ENCODE measurements at places on chromosomes 6 and 20. TPM values are rescaled to one million over a fixed set of nuclear protein-coding genes. Genes with fewer than 3 reads are reported as not detected.

Gene ZNF341
- total RNA-seq, result 2.3 TPM

Gene ATP9A
- 54.4 TPM for total RNA-seq

Gene LY6G6F
- total RNA-seq, result not detected

Gene HSPA1L
- 1.2 TPM for total RNA-seq

Gene BEND6
- total RNA-seq, result 0.27 TPM

Gene DNAAF9
- 24.5 TPM for total RNA-seq

Gene GSTA2
- total RNA-seq, result not detected

Gene ADGRF4
- not detected for total RNA-seq
